BJ (cell line): ENCODE measurements at places on chromosomes 3 and 15. TPM values are rescaled to one million over a fixed set of nuclear protein-coding genes. Genes with fewer than 3 reads are reported as not detected.

DNA sequence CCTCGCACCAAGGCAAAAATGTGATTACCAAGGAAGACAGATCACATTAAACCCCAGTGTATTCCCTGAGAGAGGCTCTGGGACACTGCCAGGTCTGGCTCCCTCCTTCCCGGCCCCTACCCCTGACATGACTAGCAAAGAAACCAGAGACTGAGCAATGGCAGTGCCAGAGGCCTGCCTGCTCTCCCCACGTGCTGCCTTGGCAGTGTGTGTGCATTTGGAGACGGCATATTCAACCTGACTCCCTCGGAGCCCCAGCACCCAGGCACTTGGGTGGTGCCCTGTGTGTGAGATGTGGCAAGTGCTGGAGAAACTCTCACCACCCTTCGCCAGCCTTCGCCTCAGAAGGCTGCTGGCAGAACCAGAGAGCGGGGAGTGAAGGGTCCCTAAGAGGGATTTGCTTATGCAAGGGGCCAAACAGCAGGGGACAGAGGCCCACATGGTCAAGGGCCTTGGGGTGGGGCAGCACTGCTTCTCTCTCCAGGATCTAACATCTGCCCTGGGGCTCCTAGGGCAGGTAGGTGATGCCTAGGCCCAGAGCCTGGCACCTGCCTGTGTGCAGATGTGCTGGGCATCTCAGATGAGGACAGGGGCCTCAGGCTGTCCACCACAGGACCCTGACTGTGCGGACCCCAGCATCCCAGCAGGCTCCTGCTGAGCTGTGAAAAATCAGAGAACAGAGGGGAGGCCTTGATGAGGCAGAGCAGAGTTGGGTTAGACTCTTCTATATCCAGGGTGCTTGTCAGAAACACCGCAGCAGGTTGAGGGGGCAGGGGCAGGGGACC, 23.6 kb upstream of the PLXNA1 start:
- no peak for DNase-seq

DNA sequence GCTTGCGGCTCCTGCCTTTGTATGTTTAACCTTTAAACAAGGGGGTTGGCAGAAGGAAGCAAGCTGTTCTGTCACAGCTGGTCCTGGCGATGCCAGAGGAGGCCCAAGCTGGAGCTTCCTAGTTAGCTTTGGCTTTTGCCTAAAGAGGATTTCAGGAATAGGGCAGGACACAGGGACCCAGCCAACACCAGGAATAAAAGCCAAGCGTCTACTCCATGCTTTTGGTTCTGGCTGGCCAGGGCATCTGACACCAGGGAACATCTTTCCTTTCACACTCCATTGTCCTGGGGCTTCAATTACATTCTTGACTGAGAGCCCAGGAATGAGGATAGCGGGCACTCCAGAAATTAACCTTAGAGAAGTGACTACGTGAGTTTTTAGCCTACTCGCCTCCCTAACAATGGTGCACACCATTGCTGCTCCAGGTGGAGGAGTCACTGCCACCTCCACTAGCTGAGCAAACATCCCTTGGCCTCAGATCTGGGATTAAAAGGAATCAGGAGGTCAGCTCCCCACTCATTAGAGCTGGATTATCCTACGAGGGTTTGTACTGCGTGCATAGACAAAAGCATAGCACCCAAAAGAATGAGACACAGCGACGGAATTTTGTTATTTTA, 38.2 kb downstream of the TPM1 start:
- no peak for DNase-seq

GRCh38 chr3:51703068-51703760, 3.7 kb upstream of the GRM2 start:
- no peak for DNase-seq

SLC24A5 gene
- not detected in 2 replicates for polyA plus RNA-seq

PARP15 gene
- 0.05 and 0.09 TPM in 2 replicates for polyA plus RNA-seq

DNAJA4 gene
- polyA plus RNA-seq = 2.8 and 4.1 TPM in 2 replicates

- DNase-seq = no peak
These were observed 245.6 kb downstream of the SATB1 start for GRCh38 chr3:18179521-18179920.

PIF1 gene
- polyA plus RNA-seq = 7.5 and 10.8 TPM in 2 replicates

TIMP4 gene
- polyA plus RNA-seq = 1.3 and 1.8 TPM in 2 replicates

- no peak for DNase-seq
These were observed 314.8 kb downstream of the PTPRG start for GRCh38 chr3:61875976-61876671.

- DNase-seq = no peak
These were observed 652.5 kb upstream of the NECTIN3 start for GRCh38 chr3:110419096-110419495.

GRCh38 chr3:19248143-19248542, 99.8 kb downstream of the KCNH8 start:
- DNase-seq = no peak
